ENCODE measurements at places on chromosomes 4 and X. TPM values are rescaled to one million over a fixed set of nuclear protein-coding genes. Genes with fewer than 3 reads are reported as not detected.

The ZMAT1 gene
- not detected for total RNA-seq

The NSG1 gene
- 0.80 TPM for total RNA-seq

The RAB33A gene
- total RNA-seq = not detected

The HOPX gene
- total RNA-seq = 2.2 TPM

The GC gene
- not detected for total RNA-seq

Measured in epithelial cell of alveolus of lung (primary cell).